ENCODE measurements at places on chromosomes 12 and 14.

- no peak for DNase-seq
Observed at GRCh38 chr12:10285919-10286318, 21.8 kb upstream of the KLRD1 start.

DNA sequence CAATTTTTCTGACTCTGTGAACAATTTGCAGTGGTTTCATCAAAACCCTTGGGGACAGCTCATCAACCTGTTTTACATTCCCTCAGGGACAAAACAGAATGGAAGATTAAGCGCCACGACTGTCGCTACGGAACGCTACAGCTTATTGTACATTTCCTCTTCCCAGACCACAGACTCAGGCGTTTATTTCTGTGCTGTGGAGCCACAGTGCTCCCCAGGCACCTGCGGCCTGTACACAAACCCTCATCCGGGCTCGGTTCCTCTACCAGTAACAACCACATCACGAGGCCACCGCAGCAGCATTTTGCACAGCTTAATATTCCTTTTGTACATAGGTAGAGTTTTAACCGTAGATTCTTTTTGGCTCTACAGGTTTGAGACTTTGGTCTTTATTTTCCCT, 397.4 kb upstream of the OR4E1 start:
- DNase-seq, result no peak

- DNase-seq, result no peak
Observed at GRCh38 chr14:94754391-94754942, 15.4 kb downstream of the GSC start.

- no peak for DNase-seq
Observed at GRCh38 chr14:101591121-101591520, 29.8 kb downstream of the DIO3 start.

- DNase-seq, result no peak
Observed at GRCh38 chr12:130748786-130749185, 32.7 kb upstream of the RIMBP2 start.

GRCh38 chr12:130116791-130117190, 45.5 kb upstream of the FZD10 start:
- DNase-seq, result no peak

DNA sequence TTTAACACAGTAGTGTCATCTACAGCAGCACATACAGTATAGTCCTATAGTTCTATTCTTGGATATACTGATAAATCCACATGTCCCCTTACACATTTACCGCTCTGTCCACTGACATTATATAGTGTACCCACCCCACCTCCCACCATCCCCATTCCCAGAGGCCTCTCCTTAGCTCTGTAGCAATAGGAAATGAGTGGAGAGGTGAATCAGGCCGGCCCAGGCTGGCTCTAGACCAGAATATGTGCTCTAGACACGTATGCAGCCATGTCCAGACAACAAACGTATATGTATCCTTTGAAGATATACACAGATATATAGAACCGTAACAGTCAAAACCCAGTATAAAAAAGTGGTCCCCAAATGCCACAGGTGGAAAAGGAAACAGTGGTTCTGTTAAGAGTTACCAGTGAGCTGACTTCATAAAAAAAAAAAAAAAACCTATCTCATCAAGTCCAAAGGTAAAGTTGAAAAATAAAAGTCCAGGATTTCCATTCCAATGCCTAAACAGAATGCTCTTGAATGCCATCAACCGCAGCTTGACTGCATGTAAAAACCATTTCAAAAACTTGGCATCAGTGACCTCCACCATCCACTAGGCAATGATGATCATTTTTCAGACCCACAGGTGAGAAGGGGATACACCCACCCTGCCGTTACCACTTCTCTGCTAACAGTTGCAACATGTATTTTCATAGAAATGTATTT, 16.7 kb downstream of the EGLN3 start:
- DNase-seq, result no peak

DNA sequence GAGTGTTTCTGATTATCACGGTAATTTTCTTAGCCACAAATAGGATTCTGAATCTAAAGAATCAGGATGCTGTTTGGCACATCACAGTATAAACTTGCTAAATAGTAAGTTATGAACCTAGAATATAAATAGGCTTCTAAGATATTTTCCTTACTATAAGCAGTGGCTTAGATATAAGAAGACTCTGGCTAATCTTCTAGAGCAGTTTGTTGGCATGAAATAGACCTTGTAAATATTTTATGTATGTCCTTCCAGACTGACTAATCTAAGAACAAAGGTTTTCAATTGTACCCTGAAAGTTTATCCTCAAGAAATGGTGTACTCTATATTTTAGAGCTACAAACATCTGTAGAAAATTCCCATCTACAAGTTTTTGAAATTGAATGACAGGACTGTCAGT, 48.3 kb downstream of the LMNTD1 start:
- DNase-seq, result no peak

- DNase-seq, result no peak
Observed at GRCh38 chr12:57242691-57243454, 8.1 kb downstream of the STAC3 start.

- DNase-seq, result no peak
Observed at GRCh38 chr14:51228391-51228790, 11.7 kb upstream of the TMX1 start.

DNA sequence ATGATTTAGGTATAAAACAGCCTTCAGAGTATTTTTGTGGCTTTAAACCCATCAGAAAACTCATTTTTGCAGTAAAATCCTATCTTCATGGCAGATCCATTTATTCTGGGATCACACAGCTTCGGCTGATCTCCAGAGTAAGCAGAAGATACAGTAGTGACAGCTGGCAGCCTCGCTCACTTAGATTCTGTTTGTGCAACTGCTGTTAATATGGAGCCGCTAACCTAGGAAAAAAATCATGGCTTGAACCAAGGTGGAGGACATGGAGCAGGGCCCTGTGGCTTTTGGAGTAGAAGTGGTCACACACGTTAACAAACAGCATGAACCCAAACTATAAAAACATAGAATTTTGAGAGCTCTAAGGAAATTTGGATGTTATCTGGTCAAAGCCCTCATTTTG, 137.2 kb upstream of the ARHGAP5 start:
- DNase-seq, result no peak

DNA sequence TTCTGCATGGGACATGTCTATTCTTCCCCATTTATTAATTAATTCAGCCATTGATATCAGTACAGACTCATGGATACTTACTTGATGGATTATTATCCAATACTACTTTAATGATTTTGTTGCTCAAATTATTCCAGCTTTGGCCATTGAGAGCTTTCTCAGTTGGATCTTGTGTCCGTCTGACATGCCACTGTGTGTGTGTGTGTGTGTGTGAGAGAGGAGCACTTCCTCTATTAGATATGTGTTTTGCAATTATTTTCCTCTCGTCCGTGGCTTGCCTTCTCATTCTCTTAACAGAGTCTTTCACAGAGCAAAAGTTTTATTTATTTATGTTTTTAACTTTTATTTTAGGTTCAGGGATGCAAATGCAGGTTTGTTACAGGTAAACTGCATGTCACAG, 194.2 kb downstream of the ADGRD1 start:
- DNase-seq, result no peak

DNA sequence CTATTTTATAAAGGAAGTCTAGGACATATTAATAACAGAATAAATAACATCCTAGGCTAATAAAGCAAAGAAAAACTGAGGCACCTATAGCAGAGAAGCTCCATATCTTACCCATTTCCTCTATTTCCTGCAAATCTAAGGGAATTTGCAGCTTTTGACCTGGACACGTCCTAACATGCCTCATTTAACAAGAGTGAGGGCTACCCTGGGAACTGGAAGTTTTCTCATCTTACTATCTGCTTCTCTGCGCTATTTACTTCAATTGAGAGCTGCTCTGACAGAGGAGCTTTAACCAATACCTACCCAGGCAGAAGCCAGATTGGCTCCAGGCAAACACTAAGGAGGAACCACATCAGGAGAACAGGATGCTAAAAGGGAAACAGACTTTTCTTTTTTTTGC, 5.7 kb downstream of the YBX3 start:
- DNase-seq, result no peak

- DNase-seq, result no peak
Observed at GRCh38 chr14:22657861-22658260, 13.7 kb upstream of the OR6J1 start.

- no peak for DNase-seq
Observed at GRCh38 chr14:60276347-60276746, 27.3 kb downstream of the PPM1A start.

GRCh38 chr14:51783765-51784164, 76.6 kb upstream of the GNG2 start:
- no peak for DNase-seq

DNA sequence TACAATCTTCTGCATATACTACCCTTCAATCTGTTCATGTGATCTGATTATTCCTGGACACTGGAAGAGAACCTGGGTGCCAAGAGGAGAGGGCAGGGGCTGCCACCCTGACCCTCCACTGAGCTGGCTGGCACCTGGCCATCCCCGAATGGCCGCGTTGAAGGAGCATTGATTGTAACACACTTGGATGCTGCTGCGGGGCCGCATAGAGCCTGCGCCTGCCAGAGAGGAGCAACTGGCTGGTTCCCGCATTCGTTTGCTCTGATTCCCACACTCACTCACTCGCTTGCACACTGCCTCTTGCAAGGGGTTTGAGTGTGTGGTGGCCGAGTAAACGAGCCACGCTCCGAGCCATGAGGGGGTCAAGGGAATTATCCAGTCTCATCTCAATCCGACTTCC, 32.4 kb downstream of the PSEN1 start:
- no peak for DNase-seq

- DNase-seq, result no peak
Observed at GRCh38 chr12:52552055-52552454, 890 bp downstream of the KRT71 start.

DNA sequence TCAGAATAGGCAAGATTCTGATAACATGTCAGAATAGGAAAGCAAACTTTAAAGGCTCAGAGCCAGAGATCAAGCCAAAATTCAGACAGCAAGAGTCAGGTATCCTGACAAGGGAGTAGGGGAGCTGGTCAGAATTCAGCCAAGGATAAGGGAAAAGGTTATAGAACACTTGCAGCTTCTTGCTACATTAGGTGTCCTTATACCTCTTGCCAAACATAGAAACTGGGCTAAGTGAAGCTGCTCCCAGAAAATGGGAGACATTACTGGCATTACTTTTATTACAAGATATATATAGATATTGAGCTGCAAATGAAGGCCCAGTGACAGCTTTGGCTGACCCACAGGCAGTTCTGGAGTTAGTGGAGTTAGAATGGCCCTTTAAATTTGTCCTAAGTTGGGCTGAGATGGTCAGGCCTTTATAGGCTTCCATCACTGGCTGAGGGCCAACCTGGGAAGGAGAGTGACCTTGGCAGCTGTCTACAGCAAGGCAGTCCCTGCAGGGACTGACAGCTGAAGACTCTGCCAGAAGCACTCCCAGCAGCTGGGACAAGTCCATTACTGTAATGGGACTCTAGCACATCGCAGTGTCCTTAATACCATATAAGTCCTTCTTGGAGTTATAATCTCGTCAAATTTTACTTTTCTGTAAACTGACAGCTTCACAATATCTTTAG, 83.0 kb downstream of the LRRC9 start:
- DNase-seq, result no peak

DNA sequence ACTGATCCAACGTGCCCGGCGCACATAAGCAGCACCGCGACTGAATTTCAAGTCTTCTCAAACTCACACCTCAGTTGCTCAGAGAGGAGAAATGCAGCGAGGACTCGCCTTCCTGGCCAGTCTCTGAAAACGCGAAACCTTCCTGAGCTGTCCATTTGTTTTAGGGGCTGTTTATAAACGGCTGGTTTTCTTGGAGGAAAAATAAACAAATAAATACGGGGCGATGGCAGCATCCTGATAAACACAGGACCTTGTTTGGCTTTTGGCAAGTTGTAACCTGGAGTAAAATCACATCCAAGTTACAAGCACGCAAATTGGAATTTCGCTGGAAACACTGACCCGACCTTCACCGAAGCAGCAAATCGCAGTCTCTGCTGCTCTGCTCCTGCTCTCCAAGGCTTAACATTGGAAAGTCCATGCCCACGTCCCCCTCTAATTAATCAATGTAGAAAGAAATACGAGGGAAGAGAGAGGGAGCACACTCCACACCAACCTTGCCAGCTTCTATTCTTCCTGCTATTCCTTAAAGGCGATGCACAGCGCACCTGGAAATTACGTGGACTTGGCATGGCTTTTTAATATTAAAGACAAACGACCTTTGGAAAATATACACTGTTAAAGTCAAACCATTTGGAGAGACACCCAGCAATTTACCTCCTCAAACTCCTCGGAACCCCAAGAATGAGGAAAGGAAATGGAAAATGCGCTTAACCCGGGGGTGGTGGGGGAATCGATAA, 248.8 kb downstream of the APAF1 start:
- DNase-seq, result no peak

DNA sequence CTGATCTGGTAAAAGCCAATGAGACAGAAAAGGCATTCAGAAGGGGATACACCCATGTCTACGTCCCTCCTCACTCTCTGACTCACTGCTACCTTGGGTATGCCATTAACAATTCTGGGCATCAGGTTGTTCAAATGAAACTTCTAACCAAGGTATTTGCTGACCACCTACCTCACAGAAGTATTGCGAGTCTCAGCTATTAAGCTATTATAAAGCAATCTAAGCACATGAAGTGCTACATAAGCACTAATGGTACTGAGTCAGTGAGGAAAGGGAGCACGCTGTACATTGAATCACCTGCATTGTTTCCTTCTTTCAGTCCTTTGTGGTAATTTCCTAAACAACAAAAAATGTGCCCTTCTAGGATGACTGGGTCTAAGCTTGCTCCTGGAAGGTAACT, 62.8 kb upstream of the CCDC91 start:
- no peak for DNase-seq

GRCh38 chr14:44898551-44898950, 63.2 kb downstream of the KLHL28 start:
- DNase-seq, result no peak

DNA sequence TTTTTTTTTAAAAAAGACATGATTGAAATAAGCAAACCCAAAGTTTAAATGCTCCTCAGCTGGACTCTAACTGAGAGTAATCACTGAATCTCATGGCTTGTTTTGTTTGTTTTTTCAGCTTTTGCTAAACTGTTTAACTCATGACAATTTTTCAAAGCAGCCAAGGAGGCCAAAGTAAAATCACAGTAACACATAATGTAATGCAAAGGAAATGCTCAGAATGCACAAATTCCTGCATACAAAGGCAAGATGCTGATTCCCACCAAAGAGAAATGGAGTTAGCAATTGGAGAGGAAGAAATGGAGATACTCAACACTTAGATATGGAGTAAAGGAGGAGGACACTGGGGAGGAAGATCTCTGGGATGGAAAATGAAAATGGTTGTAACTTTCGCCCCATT, 126.2 kb upstream of the SOX5 start:
- DNase-seq, result no peak

- no peak for DNase-seq
Observed at GRCh38 chr12:10194160-10194670, 15.4 kb downstream of the TMEM52B start.

- no peak for DNase-seq
Observed at GRCh38 chr14:65100922-65101541, 1.3 kb downstream of the MAX start.

DNA sequence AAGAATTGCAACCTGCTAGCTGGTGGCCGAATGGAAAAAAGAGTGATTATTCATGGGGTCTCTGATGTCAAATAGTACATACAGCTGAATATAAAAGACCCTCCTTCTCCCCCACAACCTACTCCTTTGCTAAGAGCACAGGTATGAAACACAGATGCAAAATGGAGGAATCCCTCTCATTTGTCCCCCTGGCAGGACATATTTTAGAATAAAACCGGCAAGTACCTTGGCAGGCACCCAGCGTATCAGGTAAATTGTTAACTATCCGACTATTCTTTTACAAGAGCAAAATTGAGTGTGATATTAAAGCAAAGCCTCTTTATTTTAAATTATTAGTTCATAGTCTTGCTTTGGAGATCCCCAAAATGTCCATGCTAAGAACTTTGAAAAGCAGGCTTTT, 73.7 kb upstream of the USP44 start:
- DNase-seq, result no peak

GRCh38 chr14:70069186-70069585, 119.6 kb downstream of the SLC8A3 start:
- no peak for DNase-seq

Measured in smooth muscle cell of the brain vasculature (primary cell).